ENCODE measurements at places on chromosomes 3 and 15.

- DNase-seq: no peak
Measured at GRCh38 chr15:66928784-66929183, 136.6 kb upstream of the SMAD3 start.

DNA sequence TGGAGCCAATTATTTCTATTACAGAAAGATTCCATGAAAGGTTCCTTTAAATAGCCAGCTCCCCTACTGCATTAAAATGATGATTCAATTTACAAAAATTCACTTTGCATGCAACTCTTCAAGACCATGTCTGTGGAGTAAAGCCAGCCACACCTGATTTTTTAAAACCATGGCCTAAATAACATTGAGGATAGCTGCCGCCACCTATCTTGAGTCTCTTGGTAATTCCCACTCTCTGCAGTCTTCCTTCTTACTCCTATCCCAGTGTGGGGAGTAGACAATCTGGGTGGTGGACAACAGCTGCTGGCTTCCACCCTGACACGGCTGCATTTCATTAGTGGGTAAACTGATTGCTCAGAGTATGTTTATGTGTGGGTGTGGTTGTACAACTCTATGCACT lies 10.7 kb downstream of the LRTM1 start:
- DNase-seq: no peak

- no peak for DNase-seq
Measured at GRCh38 chr15:76495487-76495886, 158.9 kb downstream of the ISL2 start.

- DNase-seq: no peak
Measured at GRCh38 chr3:41660510-41660909, 301.4 kb downstream of the ULK4 start.

DNA sequence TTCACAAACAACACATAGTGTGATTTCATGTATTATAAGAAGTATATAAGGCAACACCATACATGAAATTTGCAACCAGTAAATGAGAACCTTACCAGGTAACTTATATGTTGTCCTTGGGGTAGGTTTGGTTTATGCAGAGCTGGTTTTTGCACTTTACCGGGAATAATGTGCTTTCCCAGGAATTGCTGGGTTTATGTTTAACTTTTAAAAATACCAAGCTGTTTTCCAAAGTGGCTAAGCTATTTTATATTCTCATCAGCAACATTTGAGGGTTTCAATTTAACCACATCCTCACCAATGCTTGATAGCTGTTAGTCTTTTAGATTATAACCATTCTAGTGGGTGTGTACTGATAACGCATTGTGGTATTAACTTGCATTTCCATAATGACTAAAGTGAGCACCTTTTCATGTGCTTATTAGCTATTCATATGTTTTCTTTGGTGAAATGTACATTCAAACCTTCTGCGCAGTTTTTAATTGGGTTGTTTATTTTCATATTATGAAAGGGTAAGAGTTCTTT lies 71.6 kb downstream of the KY start:
- DNase-seq: no peak

GRCh38 chr3:9087831-9088413 lies 124.7 kb upstream of the RAD18 start:
- DNase-seq: no peak

DNA sequence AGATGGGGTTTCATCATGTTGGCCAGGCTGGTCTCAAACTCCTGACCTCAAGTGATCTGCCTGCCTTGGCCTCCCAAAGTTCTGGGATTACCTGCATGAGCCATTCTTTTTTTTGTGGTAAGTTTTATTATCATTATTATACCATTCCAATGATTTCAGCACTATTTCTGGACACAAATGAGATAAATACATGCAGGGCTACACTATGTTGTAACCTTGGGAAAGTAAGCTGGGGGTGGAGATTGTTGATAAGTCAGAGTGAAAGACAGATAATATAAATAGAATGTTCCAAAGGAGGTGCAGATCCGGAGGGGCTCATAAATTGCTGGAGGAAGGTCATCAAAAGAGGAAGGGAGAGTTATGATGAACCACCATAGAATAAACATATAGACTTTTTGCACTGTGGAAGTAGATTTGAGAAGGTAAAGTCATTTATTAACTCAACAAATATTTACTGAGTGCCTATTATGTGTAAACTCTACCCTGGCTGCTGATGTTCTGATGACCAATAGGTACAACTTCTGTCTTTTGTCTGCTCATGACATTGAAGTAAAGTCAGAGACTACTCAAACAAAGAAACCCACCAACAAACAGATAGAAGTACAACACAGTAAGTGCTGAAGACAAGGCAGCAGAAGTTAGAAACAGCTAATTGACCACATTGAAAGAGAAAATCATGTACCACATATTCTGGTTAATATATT lies 478.9 kb upstream of the GOLIM4 start:
- no peak for DNase-seq

- DNase-seq: no peak
Measured at GRCh38 chr3:190012314-190012782, 108.3 kb downstream of the P3H2 start.

- no peak for DNase-seq
Measured at GRCh38 chr3:5846261-5846660, 658.8 kb downstream of the EDEM1 start.

DNA sequence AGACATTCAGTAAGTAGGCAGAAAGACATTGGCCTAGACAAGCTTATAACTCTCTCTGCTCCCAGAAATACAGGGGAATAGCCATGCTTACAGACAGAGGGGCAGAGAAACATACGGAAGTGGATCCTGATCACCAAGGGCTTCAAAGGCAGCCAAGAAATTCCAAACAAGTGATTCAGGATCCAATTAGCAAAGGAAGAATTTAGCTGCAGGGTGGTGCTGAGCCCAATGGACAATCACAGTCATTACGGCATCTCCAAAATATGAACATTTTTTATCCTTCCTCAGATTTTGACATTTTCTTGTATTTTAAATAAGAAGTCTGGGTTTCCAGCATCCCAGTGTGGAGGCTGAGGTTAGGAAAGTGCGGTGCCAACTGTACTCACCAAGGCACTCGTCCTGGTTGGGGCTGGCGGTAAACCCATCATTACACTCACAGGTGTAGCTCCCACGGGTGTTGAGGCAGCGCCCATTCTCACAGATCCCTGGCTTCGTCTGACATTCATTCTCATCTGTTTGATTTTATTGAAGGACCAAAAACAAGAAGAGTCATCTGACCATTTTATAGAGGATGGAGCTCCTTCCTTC lies 96.8 kb downstream of the DUT start:
- no peak for DNase-seq

DNA sequence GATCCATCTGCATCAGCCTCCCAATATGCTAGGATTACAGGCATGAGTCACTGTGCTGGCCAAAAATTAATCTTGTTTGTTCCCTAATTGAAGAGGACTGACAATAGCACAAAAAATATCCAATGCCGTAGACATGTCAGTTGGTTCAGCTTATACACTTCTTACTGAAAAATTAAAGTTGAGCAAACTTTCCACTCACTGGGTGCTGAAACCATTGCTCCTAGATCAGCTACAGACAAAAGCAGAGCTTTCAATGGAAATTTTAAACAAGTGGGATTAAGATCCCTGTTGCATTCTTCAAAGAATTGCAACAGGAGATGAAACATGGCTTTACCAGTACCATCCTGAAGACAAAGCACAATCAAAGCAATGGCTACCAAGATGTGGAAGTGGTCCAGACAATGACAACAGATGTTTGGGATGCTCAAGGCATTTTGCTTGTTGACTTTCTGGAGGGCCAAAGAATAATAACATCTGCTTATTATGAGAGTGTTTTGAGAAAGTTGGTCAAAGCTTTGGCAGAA lies 16.0 kb downstream of the ISLR2 start:
- DNase-seq: no peak
